ENCODE measurements at places on chromosomes 5 and 9.

DNA sequence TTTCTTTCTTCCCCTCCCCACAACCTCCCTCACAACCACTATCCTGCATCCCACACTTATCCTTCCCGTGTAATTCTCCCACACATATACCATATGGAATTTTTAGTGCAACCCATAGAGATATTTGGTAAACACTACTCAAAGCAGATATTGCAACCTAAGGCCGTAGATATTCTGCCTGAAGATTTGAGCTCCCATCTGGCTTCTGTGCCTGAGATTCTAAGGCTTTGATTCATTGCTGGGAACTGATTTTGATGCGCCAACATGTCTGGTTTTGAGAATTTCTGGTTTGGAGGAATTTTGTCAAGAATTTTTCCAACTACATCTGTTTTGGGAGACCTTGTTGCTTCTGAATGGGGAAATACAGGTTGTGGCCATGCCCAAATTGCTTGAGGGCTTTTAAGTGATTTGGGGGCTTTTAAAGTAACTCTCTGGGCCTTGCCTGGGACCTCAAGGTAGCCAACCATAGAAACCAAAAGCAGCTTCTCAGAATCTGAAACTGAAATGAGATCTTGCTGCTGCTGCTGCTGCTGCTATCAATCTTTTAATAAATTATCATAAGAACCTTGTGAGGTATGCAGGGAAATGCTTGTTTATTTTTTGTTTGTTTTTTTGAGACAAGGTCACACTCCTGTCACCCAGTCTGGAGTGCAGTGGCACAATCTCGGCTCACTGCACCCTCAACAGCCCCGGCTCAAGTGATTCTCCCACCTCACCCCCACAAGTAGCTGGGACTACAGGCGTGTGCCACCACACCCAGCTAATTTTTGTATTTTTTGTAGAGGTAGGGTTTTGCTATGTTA, 36.2 kb downstream of the PLAC8L1 start:
- DNase-seq = no peak

DNA sequence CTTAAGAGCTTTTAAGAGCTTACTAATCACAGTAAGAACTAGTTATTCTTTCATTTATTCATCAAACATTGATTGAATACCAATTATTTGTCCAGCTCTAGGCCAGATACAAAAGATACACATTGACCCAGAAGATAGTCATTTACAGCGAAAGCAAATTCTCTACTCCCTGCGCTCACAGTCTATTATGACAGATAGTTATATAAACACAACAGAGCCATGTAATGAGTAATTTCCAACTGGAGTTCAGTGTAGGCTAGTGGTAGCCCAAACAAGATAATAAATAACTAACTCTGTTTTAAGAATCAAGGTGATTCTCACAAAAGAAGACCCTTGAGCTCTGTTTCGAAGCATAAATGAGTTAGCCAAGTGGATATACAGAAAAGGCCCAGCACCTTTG, 397.8 kb upstream of the TLE4 start:
- no peak for DNase-seq

DNA sequence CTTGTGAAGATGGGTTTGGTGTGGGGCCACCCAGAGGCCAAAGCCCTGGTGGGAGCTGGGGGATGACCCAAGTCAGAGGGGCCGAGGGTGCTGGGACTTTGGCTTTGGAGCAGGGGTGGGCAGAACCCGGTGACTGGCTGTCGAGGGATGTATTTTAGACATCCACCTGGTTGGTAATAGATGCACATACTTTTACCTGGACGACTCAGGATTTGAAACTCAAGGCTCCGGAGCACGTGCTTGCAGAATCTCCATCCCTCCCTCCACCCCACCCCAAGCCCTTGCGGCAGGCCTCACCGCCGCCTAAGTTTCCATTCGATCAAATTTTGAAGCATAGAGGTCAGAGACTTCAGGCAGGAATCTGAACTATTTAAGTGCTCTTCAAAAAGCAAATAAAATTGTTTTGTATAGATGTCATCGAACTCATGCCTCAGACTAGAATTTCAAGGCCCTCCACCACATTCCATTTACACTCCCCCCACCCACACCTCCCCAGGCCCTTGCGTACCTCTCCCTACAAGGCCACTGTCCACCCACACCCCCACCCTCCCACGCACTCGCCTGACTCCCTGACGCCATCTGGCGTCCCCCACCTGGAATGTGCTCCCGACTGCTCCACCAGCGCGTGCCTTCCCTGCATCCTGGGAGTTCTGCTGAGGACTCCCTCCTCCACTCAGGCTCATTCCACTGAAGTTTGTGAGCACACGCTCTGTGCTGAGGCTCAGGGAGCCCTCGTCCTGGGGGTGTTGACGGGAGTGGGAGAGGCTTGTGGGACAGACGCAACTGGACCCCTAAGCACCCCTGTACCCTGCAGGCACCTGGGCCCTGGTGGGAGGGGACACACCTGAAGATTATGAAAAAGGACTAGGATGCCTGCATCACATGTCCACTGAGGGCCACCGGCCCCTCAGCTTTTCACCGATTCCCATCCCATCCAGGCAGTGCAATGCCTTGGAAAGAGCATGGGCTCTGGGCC, 56.4 kb upstream of the RPL26L1 start:
- peak; percentile 62 for DNase-seq

DNA sequence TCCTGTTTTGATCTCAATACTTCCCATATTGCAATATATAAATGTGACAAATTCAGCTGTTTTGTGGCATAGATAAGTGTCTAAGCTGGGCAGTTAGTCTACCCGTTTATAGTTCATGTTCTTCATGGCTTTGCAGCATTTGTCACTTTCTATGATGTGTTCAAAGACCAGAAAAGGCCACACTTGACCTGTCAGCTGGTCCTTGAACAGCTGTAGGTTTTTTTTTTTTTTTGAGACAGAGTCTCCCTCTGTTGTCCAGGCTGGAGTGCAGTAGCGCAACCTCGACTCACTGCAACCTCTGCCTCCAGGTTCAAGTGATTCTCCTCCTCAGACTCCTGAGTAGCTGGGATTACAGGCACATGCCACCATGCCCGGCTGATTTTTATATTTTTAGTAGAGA, 28.4 kb downstream of the CMBL start:
- DNase-seq = no peak

GRCh38 chr5:108386345-108387061, 4.6 kb upstream of the FBXL17 start:
- DNase-seq = no peak

GRCh38 chr9:88819476-88819875, 171.8 kb upstream of the S1PR3 start:
- DNase-seq = no peak

DNA sequence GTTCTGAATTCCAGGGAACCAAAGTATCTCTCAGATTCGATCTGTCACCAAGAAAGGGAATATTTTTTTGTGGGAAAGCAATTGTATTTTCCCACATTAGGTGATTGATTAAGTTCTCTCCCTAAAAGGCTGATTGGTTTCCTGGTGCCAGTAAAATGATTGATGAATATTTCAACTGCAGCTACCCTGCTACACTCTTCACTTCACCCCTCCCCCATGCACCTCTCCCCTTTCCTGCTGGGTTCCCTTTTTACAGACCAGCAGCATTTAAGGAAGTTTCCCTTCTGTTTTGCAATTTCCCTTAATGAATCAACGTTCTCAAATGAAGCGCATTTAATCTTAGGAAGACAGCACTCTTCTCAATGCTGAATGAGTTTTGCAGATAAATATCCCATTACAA, 13.1 kb downstream of the NR6A1 start:
- DNase-seq = no peak

GRCh38 chr9:81902196-81902595, 26.0 kb upstream of the SPATA31D4 start:
- no peak for DNase-seq

DNA sequence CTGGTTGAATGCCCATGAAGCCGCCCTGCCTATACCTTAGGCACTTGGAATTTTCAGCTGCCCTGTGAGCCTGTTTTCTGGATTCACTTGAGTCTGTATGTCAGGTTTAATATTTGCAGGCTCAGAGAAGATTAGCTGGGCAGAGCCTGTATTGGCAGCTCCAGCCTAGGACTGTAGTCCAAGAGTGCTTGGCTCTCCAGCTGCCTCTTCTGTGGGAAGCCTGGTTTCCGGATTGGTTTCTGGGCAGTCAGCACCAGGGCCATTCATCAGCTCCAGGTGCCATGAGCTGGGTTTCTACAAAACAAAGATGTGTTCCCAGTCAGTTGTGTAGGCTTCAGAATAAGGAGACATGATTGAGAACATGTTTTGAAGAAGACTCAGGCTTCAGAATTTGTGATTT, 90.1 kb downstream of the ARHGAP26 start:
- DNase-seq = no peak

DNA sequence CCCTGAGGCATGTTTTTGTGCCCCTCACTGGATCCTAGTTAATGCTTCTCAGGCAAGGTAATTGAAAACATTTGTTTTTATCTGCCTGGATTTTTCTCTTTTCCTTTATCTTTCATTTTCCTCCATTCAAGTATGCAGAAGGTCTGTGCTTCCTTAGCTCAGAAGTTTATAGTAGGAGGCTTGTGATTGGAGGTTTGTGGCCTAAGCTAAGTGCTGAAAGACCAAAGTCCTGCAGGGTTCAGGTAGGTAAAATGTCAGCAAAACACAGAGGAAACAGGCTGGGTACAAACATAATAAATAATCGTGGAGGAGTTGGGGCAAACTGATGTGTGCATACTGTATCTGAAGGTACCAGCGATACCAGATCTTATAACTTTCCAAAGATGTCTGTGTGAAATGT, 230.9 kb upstream of the KLF4 start:
- DNase-seq = no peak

GRCh38 chr9:125549465-125549871, 157.5 kb downstream of the MAPKAP1 start:
- no peak for DNase-seq

DNA sequence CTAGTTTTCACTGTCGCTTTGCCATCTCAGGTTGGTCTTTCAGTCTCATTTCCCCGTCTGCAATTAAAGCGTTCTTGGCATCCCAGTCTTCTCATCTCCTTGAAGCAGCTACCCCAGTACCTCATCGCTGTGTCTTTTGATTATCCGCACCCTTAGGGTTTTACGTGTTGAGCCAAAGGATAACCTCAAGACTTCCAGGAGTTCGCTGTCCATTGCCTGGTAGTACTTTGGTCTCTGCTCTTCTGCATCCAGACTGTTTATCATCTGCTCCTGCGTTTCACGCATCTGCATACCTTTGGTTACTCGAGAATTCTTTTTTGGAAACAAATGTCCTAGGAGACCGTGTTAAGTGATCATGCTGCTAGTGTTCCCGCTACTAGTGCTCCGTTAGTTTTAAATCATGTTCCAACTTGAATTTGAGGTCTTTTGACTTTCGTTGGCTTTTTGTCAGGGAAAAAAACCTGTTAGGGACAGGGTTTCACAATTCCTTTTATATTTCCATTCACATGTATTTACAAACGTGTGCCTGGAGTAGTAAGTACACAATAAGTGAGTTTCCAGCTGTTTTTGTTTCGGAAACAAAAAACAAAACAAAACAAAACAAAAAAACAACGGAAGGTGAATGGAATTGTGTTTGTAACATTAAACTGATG, 888 bp downstream of the RABGAP1 start:
- DNase-seq = no peak
